Lung microvascular endothelial cell (primary cell): ENCODE measurements at places on chromosomes 7 and 10. TPM values are rescaled to one million over a fixed set of nuclear protein-coding genes. Genes with fewer than 3 reads are reported as not detected.

DNA sequence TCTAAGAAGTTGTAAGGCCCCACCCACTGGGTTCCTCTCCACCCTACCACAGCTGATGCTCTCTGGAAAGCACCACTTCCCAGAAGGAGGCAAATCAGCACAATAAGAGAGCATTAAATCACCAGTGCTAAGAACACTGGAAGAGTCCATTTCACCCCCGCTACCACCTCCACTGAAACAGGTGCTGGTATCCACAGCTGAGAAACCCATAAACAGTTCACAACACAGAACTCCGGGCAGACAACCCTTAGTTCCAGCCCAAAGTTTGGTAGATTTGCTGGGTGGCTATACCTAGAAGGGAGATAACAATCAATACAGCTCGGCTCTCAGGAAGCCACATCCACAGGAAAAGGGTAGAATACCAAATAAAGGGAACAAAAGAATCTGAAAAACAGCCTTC is 34.1 kb downstream of the ZNF680 start:
- DNase-seq: no peak

DNA sequence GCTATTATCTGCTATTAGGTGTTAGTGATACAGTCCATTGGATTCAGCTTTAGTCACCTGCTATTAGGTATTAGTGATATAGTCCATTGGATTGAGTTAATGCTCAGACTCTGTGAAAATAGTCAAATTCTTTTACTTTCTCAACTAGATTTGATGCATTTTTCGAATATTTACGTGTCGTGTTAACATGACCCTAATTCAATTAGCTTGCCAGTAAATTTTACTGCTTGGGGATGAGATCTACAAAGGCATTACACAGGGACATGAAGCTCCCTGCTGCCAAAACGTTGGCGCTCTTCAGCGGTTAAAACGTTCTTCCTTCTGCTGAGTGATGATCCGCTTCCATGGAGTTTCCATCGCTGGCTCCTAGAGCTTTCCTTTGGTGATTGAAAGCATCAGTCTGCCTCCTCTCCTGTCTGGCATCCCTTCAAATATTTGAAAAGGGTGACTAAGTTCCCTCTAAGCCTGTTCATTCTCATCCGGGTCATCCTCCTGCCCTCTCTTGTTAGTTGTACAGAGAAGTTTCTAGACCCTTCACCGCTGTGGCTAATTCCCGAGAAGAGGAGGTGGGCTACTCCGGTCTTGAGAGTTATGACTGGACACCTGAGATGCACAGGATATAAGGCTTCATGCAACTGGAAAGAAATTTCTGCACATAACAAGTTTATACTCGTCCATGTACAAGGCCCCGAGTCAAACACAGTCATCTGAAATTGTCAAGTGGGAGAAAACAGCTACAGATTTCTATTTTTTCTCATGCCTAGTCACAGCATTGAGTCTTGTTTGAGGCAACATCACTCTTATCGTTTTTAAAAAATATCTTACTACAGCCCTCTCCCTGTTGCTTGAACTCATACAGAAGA is 254.0 kb downstream of the KLF6 start:
- DNase-seq: no peak

DNA sequence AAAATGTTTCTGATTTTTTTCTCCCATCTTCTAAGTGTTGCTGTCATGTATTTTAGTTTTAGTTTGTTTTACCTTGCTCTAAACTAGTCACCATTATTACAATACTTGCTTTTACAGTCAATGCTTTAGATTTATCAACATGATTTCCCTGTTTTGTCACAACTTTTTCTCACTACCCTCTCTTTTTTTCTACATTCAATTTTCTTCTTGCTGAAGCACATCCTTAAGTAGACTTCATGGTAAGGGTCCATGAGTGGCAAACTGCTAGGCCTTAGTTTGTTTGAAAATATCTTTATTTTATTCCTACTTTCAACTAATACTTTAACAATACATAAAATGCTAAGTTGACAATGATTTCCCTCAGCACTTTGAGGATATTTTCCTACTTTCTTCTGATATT is 173.5 kb downstream of the DNAJC1 start:
- DNase-seq: no peak

Gene GPR15LG
- total RNA-seq: not detected in 2 replicates

DNA sequence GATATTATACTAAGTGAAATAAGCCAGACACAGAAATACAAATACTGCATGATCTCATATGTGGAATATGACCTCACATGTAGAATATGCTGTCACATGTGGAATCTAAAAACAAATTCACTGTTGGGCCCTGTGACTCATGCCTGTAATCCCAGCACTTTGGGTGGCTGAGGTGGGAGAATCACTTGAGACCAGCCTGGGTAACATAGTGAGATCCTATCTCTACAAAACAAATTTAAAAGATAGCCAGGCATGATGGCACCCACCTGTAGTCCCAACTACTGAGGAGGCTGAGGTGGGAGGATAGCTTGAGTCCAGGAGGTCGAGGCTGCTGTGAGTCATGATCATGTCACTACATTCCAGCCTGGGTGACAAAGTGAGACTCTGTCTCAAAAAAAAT is 160.3 kb downstream of the PTEN start:
- no peak for DNase-seq

GRCh38 chr7:158950914-158951635 is 94.7 kb downstream of the DYNC2I1 start:
- no peak for DNase-seq
